ENCODE measurements at places on chromosomes 3 and 15.

DNA sequence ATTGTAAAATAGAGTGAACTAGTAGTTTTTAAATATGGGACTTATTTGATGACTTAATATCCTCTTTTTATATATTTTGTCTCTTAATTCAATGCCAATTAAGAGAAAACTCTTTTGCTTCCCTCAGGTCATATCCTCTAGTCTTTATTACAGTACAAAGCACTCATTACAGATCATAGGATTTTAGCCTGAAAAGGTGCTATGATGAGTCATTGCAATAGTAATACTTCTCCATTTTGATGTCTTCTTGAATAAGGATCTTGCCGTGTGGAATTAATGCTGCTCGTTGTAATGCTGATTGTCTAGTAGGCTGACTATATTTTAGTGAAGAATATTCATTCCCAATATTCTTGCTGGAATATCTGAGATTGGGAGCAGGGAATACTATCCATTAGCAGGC is 612.2 kb upstream of the GOLIM4 start:
- H3K27me3 ChIP-seq = no peaks in the 10 kb centered on the region
- H3K36me3 ChIP-seq = no peaks in the 10 kb centered on the region
- H3K27ac ChIP-seq = no peak overlapping the region
- H3K4me3 ChIP-seq = no peak overlapping the region

DNA sequence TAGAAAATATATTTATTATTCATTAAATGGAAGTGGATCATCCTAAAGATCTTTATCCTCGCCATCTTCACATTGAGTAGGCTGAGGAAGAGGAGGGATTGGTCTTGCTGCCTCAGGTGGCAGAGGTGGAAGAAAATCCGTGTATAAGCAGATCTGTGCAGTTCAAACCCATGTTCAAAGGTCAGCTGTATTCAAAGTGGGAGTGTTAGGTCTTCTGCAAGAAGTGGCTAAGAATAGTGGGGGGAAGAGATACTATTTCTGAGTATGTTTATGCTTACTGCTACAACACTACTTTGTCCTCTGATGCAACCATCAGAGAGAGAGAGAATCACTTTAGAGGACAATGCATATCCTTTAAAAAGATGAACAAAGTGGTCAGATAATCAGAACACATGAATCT is 39.5 kb downstream of the YEATS2 start:
- H3K4me1 ChIP-seq = no peaks in the 10 kb centered on the region
- H3K27ac ChIP-seq = no peak overlapping the region
- H3K27me3 ChIP-seq = no peaks in the 10 kb centered on the region
- no peak overlapping the region for H3K4me3 ChIP-seq

DNA sequence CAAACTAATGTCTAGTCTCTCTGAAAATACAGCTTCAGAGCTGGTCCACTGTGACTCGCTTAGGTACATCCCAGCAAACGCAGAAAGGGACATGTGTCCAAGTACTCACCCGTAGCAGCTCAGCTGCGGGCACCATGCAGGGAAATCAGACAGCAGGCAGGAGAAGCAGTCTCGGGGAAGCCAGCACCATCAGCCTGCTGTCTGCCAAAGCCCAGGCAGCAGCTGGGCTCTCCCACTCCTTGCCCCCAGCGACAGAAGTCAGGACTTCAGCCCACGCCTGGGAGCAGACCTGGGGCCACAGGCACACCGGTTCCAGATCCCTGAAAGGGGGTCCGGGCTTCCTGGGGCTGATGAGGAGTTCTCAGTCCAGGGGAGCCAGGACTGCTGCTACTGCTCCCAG is 34.9 kb downstream of the SEMA5B start:
- H3K27ac ChIP-seq = no peak overlapping the region
- peaks cover 16% of the 10 kb centered on the region for H3K27me3 ChIP-seq
- H3K4me3 ChIP-seq = no peak overlapping the region
- no peaks in the 10 kb centered on the region for H3K36me3 ChIP-seq
- H3K4me1 ChIP-seq = no peaks in the 10 kb centered on the region

- H3K27me3 ChIP-seq = no peaks in the 10 kb centered on the region
- H3K27ac ChIP-seq = no peak overlapping the region
- H3K4me1 ChIP-seq = peaks cover 69% of the 10 kb centered on the region
- H3K36me3 ChIP-seq = peaks cover 49% of the 10 kb centered on the region
- DNase-seq = no peak
These were observed 7.0 kb downstream of the SUCLG2 start for GRCh38 chr3:67647390-67647878.

DNA sequence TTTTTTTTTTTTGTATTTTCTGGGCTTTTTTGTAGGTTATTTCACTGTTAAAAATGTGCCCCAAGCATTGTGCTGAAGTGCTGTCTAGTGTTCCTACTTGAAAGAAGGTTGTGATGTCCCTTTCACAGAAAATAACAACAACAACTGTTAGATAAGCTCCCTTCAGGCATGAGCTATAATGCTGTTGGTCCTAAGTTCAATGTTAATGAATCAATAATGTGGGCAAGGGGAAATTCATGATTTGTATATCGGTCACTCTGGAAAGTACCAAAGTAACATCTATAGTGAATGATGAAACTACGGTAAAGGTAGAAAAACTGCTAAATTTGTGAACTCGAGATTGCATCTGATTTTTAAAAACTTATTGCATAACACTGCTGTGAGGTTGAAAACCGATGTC is 539.4 kb downstream of the CADM2 start:
- H3K4me3 ChIP-seq = no peak overlapping the region
- no peaks in the 10 kb centered on the region for H3K27me3 ChIP-seq
- no peaks in the 10 kb centered on the region for H3K36me3 ChIP-seq
- H3K4me1 ChIP-seq = no peaks in the 10 kb centered on the region
- H3K27ac ChIP-seq = no peak overlapping the region
- no peak for DNase-seq

DNA sequence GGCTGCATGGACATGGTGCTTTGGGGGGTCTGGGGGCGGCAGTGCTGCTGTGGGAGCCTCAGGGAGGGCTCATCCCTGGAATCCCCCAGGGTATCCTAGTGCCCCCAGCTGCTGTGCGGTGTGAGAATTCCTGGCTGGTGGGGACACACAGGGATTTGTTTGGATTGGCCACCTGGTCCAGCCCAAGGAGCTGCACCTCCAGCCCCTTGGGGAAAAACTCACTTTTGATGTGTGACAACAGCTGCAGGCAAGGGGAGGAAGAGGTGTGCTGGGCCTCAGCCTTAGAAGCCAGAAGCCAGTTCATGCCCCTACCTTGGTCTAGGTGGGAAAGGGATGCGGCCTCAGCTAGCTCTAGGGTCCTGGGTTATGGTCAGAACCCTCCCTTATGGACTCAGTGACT is 8.4 kb upstream of the COMMD4 start:
- no peak for DNase-seq
- H3K27ac ChIP-seq = no peak overlapping the region
- no peaks in the 10 kb centered on the region for H3K27me3 ChIP-seq
- H3K36me3 ChIP-seq = no peaks in the 10 kb centered on the region
- no peaks in the 10 kb centered on the region for H3K4me1 ChIP-seq

DNA sequence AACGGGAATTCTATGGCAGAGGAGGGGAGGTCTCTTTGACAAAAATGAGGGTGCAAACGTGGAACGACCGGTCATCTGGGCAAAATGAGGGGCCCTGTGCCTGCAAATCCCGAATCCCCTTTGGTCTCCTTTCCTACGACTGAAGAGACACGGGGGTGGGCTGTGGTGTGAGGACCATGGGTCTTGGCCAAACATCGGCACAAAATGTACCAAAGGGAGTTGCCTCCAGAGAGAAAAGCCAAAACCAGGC is 498 bp downstream of the ZNF280D start:
- peaks cover 32% of the 10 kb centered on the region for H3K4me1 ChIP-seq
- DNase-seq = no peak
- H3K36me3 ChIP-seq = peaks cover 6% of the 10 kb centered on the region
- H3K27ac ChIP-seq = peak overlapping the region; percentile 86

GRCh38 chr3:13571831-13572750 is 23.2 kb downstream of the FBLN2 start:
- DNase-seq = no peak
- H3K4me3 ChIP-seq = no peak overlapping the region
- no peak overlapping the region for H3K27ac ChIP-seq
- no peaks in the 10 kb centered on the region for H3K4me1 ChIP-seq
- no peaks in the 10 kb centered on the region for H3K36me3 ChIP-seq

DNA sequence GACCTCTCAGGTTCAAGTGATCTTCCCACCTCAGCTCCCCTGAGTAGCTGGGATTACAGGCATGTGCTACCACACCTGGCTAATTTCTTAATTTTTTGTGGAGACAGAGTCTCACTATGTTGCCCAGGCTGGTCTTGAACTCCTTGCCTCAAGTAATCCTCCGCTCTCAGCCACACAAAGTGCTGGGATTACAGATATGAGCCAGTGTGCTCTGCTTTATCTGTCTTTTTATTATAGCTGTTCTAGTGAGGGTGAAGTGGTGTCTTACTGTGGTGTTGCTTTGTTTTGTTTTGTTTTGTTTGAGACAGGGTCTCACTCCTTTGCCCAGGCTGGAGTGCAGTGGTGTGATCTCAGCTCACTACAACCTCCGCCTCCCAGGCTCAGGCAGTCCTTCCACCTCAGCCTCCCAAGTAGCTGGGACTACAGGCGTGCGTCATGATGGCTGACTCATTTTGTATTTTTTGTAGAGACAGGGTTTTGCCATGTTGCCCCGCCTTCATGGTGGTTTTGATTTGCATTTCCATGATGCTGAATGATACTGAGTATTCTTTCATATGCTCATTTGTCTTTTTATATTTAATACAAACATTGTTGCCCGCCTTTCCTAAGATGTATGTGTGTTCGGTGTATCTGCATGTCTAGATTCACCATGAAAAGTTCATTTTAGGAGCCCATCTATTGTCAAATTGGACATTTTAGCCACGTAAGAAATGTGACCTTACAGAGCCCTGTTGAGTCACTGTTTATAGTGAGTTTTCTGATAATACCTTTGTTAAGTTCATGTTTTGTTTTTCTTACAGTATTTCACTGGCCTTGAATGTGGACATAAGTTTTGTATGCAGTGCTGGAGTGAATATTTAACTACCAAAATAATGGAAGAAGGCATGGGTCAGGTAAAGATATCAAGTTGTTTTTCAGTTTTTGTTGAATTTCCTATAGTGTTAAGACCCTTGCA is 80.6 kb downstream of the ARIH1 start:
- H3K36me3 ChIP-seq = peaks cover 25% of the 10 kb centered on the region
- H3K27me3 ChIP-seq = no peaks in the 10 kb centered on the region
- no peak overlapping the region for H3K4me3 ChIP-seq
- peak; percentile 41 for DNase-seq
- peaks cover 16% of the 10 kb centered on the region for H3K4me1 ChIP-seq

- peaks cover 9% of the 10 kb centered on the region for H3K4me1 ChIP-seq
- no peak overlapping the region for H3K4me3 ChIP-seq
- H3K27me3 ChIP-seq = peaks cover 1% of the 10 kb centered on the region
These were observed 148.6 kb downstream of the SUCNR1 start for GRCh38 chr3:152021951-152022461.

GRCh38 chr15:31265871-31266711 is 60.5 kb upstream of the KLF13 start:
- H3K27ac ChIP-seq = peak overlapping the region; percentile 67
- peak; percentile 81 for DNase-seq
- no peak overlapping the region for H3K4me3 ChIP-seq
- H3K36me3 ChIP-seq = no peaks in the 10 kb centered on the region
- no peaks in the 10 kb centered on the region for H3K27me3 ChIP-seq

- no peak overlapping the region for H3K4me3 ChIP-seq
- H3K27me3 ChIP-seq = no peaks in the 10 kb centered on the region
- no peak for DNase-seq
- H3K36me3 ChIP-seq = peaks cover 8% of the 10 kb centered on the region
- peaks cover 25% of the 10 kb centered on the region for H3K4me1 ChIP-seq
- peak overlapping the region; percentile 22 for H3K27ac ChIP-seq
These were observed 156.3 kb downstream of the LPP start for GRCh38 chr3:188310270-188310710.

- H3K4me1 ChIP-seq = no peaks in the 10 kb centered on the region
- no peaks in the 10 kb centered on the region for H3K36me3 ChIP-seq
- DNase-seq = no peak
- H3K4me3 ChIP-seq = no peak overlapping the region
These were observed 307.4 kb downstream of the NTRK3 start for GRCh38 chr15:87949151-87949574.

DNA sequence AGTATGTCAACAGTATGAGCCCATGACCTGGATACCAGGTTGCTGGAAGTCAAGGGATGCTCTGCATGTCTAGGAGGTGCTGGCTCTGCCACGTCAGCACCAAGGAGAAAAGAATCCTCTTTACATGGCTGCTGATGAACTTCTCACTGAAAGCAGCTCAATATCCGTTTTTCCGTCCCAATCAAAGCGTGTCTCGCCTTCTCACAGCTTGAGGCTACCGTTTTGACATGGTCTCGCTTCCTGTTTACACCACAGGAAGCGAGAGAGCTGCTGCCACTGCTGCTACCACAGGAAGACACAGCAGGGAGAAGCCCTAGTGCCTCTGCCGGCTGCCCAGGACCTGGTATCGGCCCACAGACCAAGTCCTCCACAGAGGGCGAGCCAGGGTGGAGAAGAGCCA is 27.3 kb downstream of the STARD5 start:
- H3K27me3 ChIP-seq = no peaks in the 10 kb centered on the region
- peak overlapping the region; percentile 99 for H3K27ac ChIP-seq
- peak; percentile 90 for DNase-seq
- H3K36me3 ChIP-seq = peaks cover 34% of the 10 kb centered on the region

- H3K27me3 ChIP-seq = no peaks in the 10 kb centered on the region
- H3K27ac ChIP-seq = no peak overlapping the region
- H3K36me3 ChIP-seq = no peaks in the 10 kb centered on the region
These were observed 132.3 kb downstream of the GABRB3 start for GRCh38 chr15:26640601-26641000.

DNA sequence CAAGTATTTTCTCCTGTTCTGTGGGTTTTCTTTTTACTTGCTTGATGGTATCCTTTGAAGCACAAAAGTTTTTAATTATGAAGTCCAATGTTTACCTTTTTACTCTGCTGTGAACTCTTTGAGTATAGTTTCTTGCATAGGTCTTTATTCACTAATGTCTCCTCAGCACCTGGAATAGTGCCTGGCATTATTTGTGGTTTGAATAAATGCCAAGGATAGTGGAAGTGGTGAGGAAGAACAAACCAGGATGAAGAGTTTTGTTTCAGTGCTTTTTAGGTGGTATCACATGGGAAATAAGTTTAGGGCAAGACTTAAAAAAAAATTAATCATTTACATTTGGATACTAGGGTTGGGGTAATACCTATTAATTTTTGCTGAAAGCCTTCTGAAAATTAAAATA is 25.7 kb downstream of the GPD1L start:
- H3K36me3 ChIP-seq = peaks cover 24% of the 10 kb centered on the region
- H3K4me3 ChIP-seq = no peak overlapping the region
- DNase-seq = no peak
- H3K27ac ChIP-seq = no peak overlapping the region
- no peaks in the 10 kb centered on the region for H3K4me1 ChIP-seq

- no peak overlapping the region for H3K27ac ChIP-seq
- DNase-seq = no peak
- peaks cover 26% of the 10 kb centered on the region for H3K4me1 ChIP-seq
- H3K27me3 ChIP-seq = no peaks in the 10 kb centered on the region
- H3K4me3 ChIP-seq = no peak overlapping the region
These were observed 231.5 kb downstream of the SV2B start for GRCh38 chr15:91331581-91331980.

GRCh38 chr3:124967964-124968363 is 33.4 kb upstream of the MUC13 start:
- H3K4me1 ChIP-seq = peaks cover 5% of the 10 kb centered on the region
- no peak overlapping the region for H3K27ac ChIP-seq

- H3K36me3 ChIP-seq = no peaks in the 10 kb centered on the region
- no peak overlapping the region for H3K27ac ChIP-seq
- DNase-seq = no peak
- no peaks in the 10 kb centered on the region for H3K4me1 ChIP-seq
- no peak overlapping the region for H3K4me3 ChIP-seq
- H3K27me3 ChIP-seq = no peaks in the 10 kb centered on the region
These were observed 131.4 kb downstream of the IQCH start for GRCh38 chr15:67385971-67386370.
